ENCODE measurements at places on chromosomes 7 and 10.

- no peak for DNase-seq
Observed at GRCh38 chr7:157522954-157523353, 186.2 kb downstream of the DNAJB6 start.

DNA sequence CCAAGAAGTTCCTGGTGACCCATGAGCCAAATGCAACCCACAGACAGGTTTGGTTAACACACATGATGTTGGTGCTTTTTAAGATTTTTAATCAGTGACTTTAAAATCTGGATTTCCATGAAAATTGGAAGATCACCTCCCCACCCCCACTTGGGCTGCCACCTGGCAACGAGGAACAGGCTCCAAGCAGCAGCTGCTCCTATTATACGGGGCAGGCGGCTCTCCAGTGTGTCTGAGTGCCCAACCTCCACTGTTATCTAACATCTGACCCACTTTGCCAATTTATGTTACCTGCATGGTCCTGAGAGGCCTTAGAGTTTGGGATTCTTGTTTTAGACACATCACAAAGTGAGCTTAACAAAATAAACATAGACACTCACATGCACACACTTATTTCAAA is 56.4 kb downstream of the SGMS1 start:
- no peak for DNase-seq

DNA sequence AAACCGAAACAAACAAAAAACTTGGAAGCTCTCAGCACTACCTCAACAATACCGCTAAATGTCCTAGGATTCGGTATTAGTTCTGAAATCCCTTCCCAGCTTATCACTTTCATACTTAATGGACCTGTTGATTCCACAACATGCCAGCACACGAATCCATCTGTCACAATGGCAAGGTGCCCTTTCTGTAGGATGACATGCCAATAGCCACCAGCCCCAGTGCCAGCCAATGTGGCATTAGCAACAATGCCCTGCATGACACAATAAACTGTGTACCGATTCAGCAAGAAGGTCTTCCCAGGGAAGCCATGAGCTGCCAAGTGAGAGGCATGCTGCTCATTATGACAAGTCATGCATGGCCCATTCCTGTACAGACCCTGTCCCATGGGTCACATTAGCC is 35.6 kb upstream of the CHCHD3 start:
- DNase-seq = no peak

DNA sequence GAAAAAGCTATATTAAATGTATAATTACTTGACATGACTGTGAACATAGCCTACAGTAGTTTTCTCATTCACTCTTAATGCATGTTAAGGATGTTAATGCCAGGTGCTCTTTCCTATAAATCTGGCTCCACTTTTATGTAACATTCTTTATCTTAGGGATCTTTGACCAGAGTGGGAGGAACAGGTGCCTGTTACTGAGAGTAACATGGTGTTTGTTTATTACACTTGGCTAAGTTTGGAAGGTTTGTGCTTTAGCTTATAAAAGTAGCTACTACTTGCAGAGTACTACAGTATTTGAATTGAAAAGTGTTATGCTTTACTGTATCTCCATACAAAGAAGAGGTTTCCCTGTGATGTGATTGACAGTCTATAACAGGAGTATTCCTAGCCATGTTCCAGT is 183.4 kb downstream of the DYNC1I1 start:
- DNase-seq = no peak

DNA sequence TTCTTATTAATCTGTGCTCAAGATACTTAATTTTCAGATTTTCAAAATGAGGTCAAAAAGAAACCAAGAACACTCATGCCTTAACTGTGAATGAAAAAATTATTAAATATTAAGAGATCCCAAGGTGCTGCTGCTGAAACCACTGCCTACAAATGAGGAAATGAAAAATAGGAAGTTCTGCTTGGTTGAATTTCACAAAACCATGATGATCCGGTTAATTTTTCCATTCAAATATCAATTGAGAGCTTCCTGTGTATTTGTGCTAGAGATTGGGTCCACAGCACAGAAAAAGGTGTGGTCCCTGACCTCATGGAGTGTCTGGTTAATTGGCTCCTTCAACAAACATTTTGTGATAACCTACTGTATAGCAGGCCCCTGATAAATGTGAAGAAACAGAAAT is 132.7 kb upstream of the YAE1 start:
- no peak for DNase-seq

DNA sequence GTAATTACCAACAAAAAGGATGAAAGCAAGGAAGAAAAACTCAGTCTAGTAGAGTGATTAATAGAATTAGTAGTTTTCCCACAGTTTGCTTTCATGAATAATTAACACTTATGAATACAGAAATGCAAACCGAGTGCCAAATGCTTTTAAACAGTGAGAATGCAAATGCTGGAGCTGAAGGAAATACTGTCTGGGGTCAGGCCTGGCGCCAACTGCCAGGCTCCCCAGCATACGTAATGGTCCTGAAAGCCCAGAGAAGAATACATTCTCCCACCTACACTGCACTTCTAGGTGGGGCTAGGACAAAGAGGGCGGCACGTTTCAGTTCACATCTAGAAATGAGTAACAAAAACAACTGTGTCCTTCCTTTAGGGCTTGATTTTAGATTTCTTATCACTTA is 30.0 kb downstream of the GLUD1 start:
- no peak for DNase-seq

DNA sequence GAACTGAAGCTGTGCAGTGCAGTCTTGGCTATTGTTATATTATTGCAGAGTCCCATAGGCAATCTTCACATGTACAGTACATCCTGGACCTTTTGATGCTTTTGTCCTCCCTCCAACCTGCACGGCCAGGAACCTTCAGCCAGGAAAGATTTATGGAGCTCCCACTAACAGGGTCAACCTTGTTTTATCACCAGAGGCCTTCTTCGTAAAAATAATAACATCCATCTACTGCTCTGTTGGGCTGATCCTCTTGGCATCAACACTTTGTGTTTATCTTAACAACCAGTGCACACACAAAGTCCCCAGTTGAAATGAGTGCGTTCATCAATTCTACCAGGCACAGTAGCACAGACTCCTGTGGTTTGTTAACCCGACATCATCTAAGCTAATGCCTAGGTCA is 72.4 kb downstream of the AGMO start:
- DNase-seq = no peak

- no peak for DNase-seq
Observed at GRCh38 chr10:111211706-111212105, 134.9 kb downstream of the ADRA2A start.

DNA sequence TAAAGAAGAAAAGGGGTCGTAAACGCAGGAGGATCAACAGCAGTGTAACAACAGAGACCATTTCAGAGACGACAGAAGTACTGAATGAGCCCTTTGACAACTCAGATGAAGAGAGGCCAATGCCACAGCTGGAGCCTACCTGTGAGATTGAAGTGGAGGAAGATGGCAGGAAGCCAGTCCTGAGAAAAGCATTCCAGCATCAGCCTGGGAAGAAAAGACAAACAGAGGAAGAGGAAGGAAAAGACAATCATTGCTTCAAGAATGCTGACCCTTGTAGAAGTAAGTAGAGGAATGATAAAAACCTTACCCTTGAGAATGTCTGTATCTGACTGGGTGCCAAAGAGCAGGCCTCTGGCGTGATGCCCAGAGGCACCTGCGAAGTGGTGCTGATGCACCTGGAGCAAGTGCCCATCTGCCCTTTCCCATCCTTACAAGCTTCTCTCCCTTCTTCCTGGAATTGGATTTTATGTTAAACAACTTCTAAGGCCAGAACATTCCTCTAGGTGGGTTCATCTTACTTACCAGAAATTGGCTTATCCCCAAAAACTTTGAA is 86.4 kb upstream of the SAMD8 start:
- DNase-seq = no peak

- no peak for DNase-seq
Observed at GRCh38 chr10:103761075-103761920, 94.1 kb downstream of the SH3PXD2A start.

DNA sequence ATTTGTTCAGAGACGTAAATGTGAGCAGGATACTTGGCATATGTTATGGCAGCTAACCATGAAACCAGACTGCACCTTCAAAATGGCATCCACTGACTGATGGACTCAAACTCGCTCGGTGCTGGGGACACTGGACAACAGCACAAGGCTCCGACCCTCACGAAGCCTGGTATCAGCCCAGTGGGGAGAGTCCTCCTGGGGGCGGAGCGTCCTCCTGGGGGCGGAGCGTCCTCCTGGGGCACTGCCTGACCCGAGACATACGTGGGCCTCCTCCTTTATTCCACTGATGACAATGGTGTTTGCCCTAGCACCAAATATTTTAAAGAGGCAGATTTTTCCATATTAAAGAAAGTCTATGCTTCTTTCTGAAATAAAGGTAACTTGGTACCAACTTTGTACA is 39.5 kb downstream of the ESYT2 start:
- no peak for DNase-seq

GRCh38 chr10:8187171-8187666 is 132.7 kb downstream of the GATA3 start:
- DNase-seq = no peak

GRCh38 chr10:120998251-120998650 is 147.1 kb downstream of the WDR11 start:
- no peak for DNase-seq

- DNase-seq = no peak
Observed at GRCh38 chr7:155921086-155921803, 109.0 kb upstream of the SHH start.

DNA sequence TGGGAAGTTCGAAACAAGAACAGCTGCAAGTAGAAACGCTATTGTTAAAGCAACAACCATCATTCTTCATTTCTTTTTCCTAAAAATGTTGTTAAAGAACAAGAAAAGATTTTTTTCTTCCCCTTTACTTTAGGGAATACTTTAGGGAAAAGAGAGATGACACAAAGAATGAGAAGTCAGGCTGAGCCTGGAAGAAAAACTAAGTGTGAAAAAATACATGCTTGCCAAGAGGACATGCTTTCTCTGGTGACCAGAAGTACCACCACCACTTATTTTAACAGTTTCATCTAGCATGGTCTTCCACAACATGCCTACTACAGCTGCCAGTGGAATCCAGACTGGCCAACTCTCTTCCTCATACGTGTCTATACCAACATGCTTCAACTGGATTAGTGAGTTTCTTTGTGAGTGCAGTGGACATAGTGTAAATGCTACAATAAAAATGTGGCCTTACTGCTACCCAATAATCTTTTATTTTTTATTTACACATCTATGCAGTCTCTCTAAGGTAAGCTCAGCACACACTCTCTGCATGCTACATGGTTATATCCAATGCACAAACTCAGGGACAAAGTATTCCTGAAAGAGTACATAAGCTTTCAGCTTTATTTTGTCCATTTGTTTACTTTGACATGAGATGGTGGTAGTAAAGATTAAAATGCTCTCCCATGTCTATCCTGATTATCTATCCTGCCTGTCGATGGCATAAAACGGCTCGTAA is 196.2 kb downstream of the TAX1BP1 start:
- DNase-seq = no peak

DNA sequence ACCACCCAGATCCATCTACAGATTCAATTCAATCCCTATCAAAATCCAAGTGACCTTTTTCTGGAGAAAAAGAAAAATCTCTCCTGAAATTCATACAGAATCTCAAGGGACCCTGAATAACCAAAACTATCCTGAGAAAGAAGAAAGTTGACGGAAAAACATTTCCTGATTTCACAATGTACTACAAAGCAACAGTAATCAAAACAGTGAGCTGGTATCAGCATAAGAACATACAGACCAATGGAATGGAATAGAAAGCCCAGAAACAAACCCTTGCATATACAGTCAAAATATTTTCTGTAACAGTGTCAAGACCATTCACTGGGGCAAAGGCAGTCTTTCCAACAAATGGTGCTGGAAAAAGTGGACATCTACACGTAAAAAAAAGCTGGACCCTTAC is 89.9 kb downstream of the JMJD1C start:
- DNase-seq = no peak

- DNase-seq = no peak
Observed at GRCh38 chr10:23155169-23155568, 36.9 kb upstream of the PTF1A start.

- no peak for DNase-seq
Observed at GRCh38 chr10:91061187-91061586, 140.3 kb upstream of the ANKRD1 start.

GRCh38 chr7:91079487-91079886 is 184.7 kb upstream of the FZD1 start:
- DNase-seq = no peak

- no peak for DNase-seq
Observed at GRCh38 chr7:153065051-153065450, 305.5 kb downstream of the ACTR3B start.

- no peak for DNase-seq
Observed at GRCh38 chr7:118182593-118183427, 1.2 kb upstream of the LSM8 start.

- peak; percentile 17 for DNase-seq
Observed at GRCh38 chr7:2978408-2978807, 65.3 kb downstream of the CARD11 start.

DNA sequence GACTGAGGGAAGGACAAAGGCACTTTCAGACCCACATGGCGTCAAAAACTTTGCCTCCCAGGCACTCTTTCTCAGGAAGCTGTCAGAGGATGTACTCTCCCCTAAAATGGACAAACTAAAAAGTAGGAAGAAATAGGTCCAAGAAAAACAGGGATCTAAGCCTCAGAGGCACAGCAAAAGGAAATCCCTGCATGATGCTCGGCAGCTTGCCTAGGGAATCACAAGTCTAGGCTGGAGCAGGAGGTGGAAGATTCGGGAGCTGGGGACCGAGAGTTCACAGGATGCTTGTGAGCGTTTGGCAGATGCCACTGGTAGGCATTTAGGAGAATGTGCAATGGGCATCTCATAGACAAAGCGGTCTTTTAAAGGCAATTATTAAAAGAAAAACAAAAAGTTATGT is 60.8 kb downstream of the ATXN7L1 start:
- DNase-seq = no peak

- DNase-seq = no peak
Observed at GRCh38 chr7:637826-638225, 88.7 kb upstream of the DNAAF5 start.

DNA sequence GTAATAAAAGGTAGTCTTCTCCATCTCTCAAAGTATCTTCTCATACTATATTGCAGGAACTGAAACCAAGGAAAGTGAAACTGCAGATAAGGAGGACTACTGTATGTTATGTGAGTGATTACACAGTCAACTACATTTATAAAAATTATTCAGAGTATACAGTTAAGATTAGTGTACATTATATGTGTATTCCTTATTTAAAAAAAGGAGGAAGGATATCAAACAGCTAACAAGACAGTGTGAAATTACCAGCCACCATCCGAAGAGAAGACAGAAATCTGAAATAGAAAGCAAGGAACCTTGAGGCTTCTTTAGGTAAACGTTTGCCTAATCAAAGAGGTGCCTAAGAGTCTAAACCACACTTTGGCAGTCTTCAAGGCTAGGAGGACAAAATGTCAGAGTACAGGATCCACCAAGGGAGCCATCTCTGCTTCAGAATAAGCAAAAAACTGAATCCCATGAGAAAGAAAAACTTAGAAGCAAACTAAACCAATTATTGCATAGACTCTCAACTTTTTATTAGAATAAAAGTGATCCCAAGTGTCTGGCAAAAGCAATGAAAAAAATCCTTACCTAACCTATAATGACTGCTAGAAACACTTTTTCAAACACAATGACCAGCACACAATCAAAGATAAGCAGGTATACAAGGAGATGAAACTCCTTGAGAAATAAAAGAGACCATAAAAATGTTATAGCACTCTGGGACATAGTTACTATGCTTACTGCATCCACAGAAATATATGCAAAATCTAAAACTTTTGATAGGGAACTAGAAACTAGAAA is 6.4 kb downstream of the USP6NL start:
- DNase-seq = no peak

All from effector memory CD4-positive, alpha-beta T cell (primary cell).